ENCODE measurements at places on chromosomes 3 and 15.

DNA sequence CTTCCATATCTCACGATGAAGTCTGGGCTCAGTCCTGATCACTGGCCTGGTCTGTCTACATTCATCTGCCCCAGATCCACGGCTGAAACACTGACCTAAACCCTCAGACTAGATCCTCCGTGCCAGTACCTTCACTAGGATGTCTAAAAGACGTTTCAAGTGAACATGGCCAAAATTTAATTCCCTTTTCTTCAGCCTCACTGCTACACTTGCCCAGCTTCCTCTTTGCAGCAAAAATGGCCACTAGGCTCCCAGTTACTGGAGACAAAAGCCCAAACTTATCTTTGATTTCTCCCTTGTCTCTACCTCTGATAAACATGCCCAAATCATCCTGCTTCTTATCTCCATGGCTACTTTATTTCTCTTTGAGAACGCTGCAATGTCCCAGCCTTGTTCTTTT is 1.7 kb downstream of the RASSF1 start:
- DNase-seq = no peak

GRCh38 chr3:178754852-178755510 is 218.7 kb downstream of the KCNMB2 start:
- DNase-seq = no peak

- DNase-seq = no peak
Measured at GRCh38 chr3:46408853-46409252, 1.8 kb downstream of the CCRL2 start.

GRCh38 chr3:153246331-153246730 is 84.3 kb downstream of the RAP2B start:
- no peak for DNase-seq

GRCh38 chr15:88178631-88179030 is 77.9 kb downstream of the NTRK3 start:
- DNase-seq = no peak

- no peak for DNase-seq
Measured at GRCh38 chr15:68526269-68526668, 52.5 kb upstream of the CORO2B start.

DNA sequence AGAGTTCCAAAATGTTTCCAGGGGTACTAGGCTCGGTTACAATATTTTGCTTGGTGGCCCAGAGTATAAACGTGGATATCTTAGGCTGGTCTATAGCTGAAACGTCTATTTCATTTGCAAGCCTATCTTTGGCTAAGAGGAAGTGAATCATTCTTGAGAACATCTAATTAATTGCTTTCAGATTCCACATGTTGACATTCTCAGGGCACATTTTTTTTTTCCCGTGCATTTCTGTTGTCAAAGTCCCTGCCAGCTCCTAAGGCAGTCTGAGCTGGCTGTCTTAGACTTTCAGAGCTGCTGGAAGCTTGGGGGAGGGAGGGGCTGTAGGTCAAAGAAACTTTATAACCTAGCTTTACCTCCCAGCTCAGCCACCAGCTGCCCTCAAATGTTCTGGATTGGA is 23.2 kb upstream of the LAMP3 start:
- no peak for DNase-seq

- DNase-seq = no peak
Measured at GRCh38 chr3:73624017-73624820, 522 bp downstream of the PDZRN3 start.

GRCh38 chr3:31170932-31171670 is 276.6 kb upstream of the GADL1 start:
- no peak for DNase-seq

- DNase-seq = no peak
Measured at GRCh38 chr3:154844863-154845262, 235.3 kb upstream of the MME start.

- DNase-seq = no peak
Measured at GRCh38 chr3:61578667-61579367, 17.4 kb downstream of the PTPRG start.

DNA sequence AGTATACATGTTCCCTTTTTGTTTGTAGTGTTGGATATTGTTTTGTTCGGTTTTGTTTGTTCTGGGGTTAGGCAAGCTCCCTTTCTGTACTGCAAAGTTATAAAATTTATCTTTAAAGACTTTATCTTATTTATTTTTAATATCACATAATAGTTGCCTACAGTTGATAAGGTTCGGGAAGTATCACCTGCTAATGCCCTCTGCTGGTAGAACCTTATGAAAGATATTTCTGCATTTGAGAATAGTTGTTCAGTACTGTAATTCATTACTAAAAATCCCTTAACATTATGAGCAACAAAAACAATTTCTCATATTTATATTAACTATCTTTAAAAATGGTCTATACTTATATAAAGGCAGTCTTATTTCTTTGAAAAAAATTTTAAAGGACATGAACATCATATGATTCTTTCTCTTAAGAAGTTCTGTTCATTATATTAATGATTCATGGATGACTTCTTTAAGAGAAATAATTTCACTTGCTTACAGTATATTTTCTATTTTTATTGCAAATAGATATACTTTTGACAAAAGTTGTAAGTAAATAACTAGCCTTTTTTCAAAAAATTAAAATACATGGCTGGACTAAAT is 1126.8 kb downstream of the SI start:
- no peak for DNase-seq

DNA sequence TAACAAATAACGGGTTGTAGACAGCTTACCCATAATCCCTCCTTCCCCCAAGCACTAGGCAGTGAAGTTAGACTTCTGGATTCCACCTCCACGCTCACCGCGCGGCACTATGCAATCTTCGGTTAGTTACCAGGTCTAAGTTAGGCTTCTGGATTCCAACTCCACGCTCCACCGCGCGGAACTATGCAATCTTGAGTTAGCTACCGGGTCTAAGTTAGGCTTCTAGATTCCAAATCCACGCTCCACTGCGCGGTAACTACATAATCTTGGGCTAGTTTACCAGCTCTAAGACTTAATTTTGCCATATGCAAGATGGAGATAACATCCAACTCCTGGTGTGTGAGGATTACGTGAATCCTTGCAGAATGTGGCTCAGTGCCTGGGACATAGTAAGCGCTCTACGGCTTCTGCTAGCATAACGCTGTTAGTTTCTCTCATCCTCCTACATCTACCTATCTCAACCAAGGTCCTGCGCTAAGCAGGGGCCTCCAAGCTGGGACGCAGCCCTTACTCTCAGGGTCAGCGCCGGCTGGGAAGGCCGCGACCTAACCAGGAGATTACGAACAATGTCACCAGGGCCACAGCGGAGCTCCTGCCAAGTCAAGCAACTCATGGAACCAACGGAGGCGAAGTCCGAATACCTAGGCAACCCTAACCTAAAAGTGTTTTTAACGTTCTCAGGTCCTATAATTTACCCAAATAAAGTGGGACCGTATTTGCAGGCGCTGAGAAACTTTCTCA is 497 bp upstream of the RPLP1 start:
- DNase-seq = no peak

GRCh38 chr3:40605960-40606359 is 81.2 kb downstream of the ZNF621 start:
- DNase-seq = no peak

DNA sequence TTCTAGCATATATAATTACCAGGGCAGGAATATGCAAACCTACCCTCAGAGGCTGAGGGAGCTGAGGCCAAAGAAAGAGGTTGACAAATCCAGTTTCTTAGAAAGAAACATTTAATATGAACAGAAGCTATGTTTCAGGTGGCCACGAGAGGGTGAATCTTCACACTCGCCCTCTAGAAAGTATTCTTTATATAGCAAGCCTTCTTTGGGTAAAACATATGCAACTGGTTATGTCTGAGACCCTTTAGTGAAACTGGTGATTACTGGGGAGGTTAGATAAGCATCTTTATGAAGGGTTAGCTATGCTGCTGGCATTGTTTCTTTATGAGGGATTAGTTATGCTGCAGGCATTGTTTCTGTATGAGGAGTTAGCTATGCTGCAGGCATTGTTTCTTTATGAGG is 50.7 kb upstream of the GOLGA6L2 start:
- no peak for DNase-seq

GRCh38 chr3:106710596-106710995 is 666.6 kb upstream of the CCDC54 start:
- no peak for DNase-seq

All from cortex of kidney (tissue), 1 donor.